ENCODE measurements at places on chromosomes 16 and 17.

DNA sequence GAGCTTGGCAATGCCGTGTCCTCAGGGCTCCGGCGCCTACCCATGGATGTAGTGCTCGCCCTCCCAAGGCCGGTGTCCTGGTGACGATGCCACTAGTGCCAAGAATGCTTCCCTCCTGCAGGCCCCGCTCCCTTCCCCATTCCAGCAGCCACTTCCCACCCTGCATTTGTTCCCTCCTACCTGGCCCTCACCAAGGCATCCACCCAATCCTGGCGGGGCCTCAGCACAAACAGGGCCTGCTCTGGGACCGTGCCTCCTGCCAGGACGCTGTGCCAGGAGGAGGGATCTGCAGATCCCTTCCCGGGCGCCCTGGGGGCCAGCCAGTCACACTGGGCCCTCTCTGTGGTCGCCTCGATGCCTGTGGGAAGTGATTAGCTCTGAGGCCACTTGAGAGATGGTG lies 25.1 kb downstream of the ABR start:
- DNase-seq, result no peak

DNA sequence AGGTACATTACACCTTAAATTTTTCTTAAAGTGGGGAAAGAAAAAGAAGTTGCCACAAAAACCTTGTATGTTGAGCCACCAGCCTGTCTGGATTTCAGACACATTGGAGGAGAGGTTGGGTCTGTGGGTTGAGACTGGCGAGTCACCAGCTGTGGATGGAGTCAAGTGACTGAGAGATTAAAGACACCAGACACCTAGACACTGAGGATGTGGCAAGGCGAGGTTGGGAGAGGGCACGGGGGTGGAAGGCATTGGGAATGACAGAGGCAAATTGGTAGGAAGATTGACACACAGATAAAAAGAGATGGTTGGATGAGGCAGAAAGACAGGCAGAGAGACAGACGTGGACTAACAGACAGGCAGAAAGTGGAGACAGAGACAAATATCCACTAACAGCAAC lies 49.6 kb downstream of the KCNJ12 start:
- DNase-seq, result peak; percentile 49

- peak; percentile 33 for DNase-seq
Observed at GRCh38 chr16:49347476-49347875, 26.1 kb upstream of the C16orf78 start.

DNA sequence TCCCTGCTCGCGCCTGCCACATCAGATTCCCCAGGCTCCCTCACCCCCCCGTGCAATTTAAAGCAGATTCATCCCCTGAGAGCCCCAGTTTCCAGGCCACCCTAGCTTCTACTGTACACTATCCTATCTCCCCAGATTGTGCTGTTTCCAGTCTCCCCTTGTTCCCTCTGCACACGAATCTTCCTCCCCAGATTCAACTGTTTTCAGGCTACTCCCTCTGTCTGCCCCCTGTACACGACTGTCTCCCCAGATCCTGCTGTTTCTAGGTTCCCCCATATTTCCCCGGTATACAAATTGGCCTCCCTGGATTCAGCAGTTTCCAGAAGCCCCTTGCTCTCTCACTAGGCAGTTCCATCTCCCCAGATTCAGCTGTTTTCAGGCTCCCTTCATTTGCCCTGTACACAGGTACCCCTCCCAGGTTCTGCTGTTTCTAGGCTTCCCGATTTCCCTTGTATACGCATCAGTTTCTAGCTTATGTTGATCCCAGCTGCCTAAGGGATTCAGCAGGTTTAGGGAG lies 22.9 kb downstream of the COPZ2 start:
- DNase-seq, result no peak

- DNase-seq, result no peak
Observed at GRCh38 chr16:27052007-27052406, 14.7 kb upstream of the C16orf82 start.

DNA sequence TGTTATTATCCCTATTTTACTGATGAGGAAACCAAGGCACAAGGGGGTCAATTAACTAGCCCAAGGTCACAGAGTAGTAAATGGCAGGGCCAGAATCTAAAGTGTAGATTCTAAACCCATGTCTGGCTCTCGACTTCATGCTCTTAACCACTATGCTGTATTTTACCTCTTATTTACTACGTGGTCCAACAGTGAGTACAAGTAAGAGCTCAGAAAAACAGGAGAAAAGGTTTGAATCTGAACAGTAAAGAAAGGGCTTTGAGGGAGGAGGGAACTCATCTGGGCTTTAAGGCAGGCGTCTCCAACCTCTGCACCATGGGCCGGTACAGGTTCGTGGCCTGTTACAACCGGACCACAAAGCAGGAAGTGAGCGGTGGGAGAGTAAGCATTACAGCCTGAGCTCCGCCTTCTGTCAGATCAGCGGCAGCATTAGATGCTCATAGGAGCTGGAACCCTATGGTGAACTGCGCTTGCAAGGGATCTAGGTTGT lies 62.9 kb downstream of the SMURF2 start:
- DNase-seq, result no peak

DNA sequence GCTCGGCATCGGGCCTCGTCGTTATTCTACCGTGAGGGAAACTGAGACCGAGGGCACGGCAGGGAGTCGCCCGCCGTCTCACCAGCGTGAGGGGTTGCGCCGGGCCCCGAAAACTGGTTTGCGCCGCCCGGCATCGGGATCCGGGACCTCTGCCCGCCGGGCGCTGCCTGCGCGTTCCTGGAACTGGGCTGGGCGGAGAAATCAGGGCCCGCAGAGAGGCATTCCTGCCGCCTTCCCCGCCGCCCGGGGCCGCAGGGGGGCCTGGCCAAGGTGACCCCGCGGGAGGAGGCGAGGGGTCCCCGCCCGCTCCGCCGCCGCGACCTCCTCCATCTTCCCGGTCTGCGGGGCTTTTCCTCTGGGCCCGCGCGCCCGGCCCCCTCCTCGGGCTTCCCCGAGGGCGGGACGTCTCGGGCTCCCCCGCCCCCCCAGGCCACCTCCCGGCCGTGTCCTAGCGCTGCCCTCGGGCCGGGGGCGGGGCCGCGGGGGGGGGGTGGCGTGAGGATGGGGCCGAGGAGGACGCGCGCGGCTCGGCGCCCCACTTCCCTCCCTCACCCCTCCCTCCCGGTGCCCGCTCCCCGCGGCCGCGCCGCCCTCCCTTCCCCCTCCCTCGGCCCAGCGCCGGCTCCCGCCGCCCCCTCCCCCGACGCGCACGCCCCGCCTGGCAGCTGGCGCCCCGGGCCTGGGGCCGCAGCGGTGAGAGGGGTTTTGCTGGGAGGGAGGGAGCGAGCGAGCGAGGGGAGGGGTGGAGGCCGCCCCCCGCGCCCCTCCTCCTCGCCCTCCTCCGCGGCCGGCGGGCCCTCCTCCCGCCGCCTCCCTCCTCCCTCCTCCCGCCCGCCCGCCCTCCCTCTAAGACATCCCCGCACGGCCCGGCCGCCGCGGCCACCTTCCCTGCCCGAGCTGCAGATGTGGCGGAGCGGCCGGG lies at the start of gene GLIS2:
TSS of gene GLIS2 (plus strand) at position 882 of the 922 bp plus-strand sequence. CDS start 16,214 bp downstream, outside the sequence.
- DNase-seq, result peak; percentile 93

DNA sequence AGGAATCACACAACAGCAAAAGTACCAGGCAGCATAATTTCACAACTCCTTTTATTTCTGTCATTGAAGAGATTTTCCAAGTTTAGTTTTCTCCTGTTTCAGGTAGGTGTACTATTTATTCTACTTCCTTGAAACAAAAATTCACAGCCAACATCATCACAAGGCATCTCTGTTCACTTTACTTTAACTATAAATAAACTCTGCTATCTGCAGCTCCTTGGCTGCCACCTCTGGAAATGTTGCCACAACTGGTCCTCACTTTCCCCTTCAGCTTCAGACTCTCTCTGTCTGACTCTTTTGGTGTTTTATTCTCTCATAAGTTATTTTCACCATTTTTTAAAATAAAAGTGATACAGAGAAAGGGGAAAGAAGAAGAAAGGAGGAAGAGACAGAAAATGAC lies 27.9 kb upstream of the KIF2B start:
- no peak for DNase-seq

DNA sequence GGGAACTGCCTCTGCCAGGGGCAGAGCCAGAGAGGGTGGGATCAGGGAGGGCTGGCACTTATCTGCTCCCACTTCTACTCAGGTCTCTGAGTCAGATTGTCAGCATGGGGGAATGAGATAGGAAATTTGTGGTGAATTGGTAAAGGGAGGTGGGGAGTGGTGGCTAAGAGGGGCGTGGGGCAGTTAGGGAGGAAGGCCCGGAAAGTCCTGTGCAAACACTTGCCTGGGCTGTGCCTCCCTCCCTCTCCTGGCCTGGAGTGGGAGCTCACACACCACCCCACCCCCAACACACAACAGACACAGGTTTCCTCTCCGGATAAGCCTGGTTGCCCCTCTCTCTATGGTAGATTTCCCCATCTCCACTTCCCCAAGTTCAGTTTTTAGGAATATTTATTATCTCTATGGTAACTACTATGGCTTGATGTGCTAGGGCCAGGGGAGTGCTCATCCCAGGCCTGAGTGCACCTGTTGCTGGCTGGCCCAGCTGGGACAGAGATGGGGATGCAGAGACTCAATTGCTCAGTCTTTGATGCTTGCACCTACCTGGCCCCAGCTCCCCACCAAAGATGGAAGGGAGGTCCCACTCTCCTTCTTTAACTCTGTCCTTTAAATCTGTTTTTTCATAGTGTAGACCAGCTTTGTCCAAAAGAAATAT lies 2.7 kb downstream of the SPNS2 start:
- no peak for DNase-seq

- no peak for DNase-seq
Observed at GRCh38 chr16:2858245-2859025, 465 bp upstream of the PRSS22 start.

DNA sequence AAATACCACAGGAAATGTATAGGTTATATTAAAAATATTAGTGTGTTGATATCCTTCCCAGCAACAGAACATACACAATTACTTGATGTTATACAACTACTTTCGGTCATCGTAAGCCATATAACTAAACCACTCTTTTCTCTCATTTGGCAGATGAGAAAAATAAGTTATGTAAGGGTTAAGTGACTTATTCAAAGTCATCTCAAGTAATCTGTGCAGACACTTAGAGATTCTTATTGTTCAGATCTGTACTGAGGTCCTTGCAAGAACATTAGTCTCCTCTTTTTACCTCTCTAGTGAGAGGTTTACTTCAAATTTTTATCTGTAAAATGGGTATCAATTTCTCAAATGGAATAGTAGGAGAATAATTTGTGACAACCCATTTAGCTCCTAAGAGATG lies 15.0 kb downstream of the NACA2 start:
- DNase-seq, result no peak

DNA sequence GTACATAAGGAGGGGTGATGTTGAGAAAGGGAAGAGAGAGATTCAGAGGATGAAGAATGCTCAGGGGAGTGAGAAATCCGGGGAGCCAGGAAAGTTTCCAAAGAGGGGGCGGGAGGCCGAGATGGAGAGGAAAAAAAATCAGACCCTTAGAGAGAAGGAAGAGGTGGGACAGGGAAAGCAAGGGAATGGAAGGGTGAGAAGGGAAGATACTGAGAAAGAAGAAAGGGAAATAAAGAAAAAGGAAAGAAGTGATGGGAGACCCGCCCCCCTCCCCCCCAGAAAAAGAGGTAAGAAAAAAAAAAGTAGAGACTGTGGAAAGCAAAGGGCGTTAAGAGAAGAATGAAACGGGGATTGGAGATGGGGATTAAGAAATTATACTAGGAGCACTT lies 507 bp downstream of the DYNLRB2 start:
- no peak for DNase-seq

- no peak for DNase-seq
Observed at GRCh38 chr17:44837196-44837595, 7.1 kb upstream of the GJC1 start.

DNA sequence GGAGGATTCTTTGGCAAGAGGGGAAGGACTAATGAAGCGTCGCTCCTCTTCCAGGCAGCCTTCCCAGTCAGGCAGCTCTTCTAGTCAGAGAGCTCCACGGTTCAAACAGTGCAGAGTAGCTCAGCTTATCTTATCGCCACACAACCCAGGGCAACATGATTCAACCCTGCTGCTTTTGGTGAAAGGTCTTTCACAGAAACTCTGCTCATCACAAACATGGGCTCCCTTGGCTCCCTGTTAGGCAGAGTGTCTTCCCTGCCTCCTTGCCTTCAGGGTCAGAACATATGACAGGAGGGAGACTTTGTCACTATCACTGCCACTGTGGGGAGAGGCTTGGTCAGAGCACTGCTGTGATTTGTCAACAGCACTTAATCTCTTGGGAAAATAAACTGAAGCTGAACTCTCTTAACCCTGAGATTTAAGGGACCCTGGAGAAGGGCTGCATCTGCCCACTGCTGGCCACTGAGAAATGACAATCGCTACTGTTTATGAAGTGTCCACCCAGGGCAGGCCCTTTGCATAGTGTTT lies 6.9 kb upstream of the SLC13A2 start:
- no peak for DNase-seq

GRCh38 chr17:15255713-15256454 lies 9.2 kb downstream of the PMP22 start:
- DNase-seq, result peak; percentile 37

DNA sequence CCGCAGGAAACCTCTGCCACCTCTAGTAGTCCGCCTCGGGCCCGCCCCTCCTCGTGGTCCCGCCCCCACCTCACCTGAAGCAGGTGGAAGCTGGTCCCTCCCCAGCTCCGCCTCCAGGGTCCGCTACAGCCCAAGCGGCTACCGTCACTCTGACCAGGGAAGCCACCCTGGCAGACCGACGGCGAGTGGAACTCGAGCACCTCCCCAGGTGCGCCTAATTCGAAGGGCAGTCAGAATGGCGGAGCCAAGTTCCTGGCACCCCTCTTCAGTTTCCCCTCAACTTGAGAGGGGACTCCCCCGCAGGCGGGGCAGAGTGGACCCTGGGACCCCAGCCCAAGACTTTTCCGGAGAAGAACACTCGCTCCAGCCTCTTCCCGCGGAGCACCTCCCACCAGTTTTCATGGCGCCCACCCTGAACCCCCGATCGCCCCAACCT lies 507 bp downstream of the FHOD1 start:
- peak; percentile 68 for DNase-seq

DNA sequence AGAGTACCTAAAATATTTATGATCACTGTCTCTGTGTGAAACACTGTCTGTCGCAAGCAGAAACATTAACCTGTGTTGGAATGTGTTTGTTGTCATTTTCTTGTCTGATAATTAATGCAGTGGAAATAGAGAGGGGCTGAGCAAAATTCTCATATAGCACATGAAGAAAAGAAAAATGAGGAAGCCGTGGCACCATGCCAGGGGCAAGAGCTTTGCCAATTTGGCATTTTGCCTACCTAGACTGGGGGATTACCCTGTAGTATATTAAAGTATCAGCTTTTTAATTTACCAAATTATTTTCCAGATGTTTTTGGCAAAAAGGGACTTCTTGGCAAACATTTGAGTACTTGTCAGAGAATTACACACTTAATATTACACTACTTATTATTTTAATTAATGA lies 1326.6 kb upstream of the GOT2 start:
- no peak for DNase-seq

GRCh38 chr16:65195998-65196397 lies 74.1 kb upstream of the CDH11 start:
- DNase-seq, result no peak

DNA sequence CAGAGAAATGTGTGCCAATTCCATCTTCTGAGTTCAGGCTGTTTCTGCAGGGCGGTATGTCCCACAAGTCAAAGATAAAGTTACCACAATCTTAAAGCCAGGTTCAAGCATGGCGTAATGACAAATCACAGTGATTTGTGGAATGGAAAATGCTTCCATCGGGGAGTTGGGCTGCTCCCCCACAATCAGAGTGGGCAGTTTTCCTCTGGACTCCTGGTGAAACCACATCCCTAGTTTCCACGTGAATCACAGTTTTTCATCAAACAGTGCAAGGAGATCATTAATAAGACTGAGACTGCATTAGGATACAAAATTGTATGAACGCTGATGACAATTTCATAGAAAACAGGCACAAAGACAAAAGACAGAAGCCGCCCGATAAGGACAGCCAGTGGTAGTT lies 3.6 kb downstream of the LITAF start:
- DNase-seq, result no peak

GRCh38 chr17:17783825-17784656 lies 52.7 kb downstream of the SREBF1 start:
- peak; percentile 81 for DNase-seq
